ENCODE measurements at places on chromosomes 5 and 9.

- DNase-seq, result no peak
Measured at GRCh38 chr9:101792475-101792874, 54.0 kb upstream of the GRIN3A start.

DNA sequence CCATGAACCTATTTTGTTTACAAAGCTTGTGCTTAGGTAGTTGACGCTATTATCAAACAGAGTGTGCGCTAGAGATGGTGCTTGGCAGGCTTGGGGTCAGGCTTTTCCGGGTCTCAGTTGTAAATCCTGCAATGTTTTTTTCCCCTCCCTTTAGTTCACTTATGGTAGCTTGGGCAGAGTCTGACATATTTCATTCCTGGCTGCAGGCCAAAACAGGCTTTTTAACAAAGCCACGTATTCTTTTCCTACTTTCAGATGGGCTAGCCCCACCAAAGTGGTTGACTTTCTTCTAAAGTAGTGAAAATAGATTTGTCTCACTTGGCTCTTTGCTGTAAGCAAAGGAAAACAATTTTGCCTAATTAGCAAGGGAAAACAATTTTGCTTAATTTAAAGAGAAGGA lies 58.0 kb upstream of the FBN2 start:
- no peak for DNase-seq

- no peak for DNase-seq
Measured at GRCh38 chr5:10735569-10736276, 25.3 kb downstream of the DAP start.

GRCh38 chr5:180213657-180214207 lies 4.7 kb upstream of the RASGEF1C start:
- no peak for DNase-seq

DNA sequence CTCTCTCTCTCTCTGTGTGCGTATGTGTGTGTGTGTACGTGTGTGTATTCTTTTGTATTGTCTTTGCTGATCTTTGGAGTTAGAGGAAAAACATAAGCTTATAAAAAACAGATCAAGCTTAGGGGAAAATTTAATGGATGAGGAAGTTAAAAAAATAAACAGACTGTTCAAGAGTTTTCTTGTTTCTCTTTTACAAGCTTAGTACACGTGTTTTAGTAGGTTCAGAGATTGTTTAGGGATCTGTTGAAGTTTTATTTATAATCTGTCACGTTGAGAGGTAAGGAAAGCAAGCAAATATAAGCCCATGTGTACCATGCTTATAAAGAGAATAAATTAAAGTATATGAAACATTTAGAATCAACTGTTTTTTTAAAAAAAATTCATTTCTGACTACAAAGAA lies 1470.3 kb upstream of the NUDT12 start:
- no peak for DNase-seq

DNA sequence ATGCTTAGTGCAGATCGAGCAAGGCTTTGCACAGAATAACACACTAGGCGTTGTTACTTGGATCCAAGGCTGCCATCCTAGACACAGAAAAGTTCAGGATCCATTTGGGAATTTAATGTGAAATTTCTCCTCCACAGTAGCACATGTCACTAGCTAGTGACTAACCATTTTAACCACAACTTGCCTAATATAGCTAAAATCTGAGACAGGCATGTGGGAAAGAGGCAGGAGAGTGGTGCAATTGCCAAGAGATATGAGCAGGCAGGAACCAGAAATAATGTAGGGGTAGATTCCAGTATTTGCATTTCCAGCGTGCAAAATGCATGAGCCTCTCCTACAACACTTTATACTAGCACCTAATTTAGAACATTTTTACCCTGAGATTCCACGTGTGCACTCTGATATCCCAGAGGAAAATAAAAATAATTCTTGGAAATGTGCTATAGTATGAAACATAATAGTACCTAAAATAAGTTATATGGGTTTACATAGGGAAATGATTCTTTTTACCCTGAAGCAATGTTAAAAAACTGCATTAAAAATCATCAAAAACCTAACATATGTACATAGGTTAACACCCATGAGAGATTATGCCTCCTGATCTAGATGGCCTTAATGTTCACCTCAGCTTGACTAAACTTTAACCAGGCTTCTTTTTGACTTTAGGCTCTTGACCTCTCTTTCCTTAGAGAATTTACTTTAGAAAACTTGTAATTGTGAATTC lies 1230.6 kb upstream of the NUDT12 start:
- no peak for DNase-seq

DNA sequence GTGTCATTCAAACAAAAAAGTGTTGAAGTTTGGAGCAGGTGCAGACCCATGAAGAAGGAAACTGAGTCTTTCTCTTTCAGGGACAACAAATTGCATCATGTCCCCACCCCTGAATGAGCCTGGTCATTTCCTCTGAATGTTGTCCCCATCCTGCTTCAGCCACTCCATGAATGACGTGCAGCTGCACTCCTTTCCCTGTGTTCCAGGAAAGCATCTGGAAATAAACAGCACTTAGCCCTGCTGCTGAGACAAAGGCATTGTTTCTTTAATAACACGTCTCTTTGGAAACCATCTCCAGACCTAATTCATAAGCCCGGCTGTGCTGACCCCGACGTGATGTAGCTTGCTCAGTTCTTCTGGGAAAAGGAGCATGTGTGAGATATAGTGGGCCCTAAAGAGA lies 682.3 kb downstream of the BRINP1 start:
- DNase-seq, result no peak

DNA sequence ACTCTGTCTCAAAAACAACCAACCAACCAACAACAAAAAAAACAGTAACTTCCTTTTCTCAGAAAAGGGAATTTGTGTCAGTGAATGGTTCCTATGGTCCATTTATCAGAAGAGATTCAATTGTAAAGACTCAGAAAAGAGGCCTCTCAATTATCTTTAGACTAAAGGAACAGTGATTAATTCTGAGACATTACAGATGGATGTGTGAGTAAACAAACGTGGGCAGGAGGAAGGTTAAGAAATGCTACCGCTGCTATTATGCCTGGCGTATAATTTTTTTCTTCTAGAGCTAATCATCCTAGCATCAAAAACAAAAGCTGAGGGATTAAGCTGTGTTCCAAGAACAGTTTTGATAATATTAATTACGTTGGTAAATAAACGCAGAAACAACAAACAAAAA lies 52.9 kb upstream of the JMY start:
- DNase-seq, result no peak

- DNase-seq, result no peak
Measured at GRCh38 chr5:43363445-43364152, 48.6 kb downstream of the CCL28 start.

- DNase-seq, result no peak
Measured at GRCh38 chr9:94983552-94983951, 257.1 kb downstream of the AOPEP start.

GRCh38 chr5:41748631-41749030 lies 121.6 kb downstream of the OXCT1 start:
- no peak for DNase-seq

DNA sequence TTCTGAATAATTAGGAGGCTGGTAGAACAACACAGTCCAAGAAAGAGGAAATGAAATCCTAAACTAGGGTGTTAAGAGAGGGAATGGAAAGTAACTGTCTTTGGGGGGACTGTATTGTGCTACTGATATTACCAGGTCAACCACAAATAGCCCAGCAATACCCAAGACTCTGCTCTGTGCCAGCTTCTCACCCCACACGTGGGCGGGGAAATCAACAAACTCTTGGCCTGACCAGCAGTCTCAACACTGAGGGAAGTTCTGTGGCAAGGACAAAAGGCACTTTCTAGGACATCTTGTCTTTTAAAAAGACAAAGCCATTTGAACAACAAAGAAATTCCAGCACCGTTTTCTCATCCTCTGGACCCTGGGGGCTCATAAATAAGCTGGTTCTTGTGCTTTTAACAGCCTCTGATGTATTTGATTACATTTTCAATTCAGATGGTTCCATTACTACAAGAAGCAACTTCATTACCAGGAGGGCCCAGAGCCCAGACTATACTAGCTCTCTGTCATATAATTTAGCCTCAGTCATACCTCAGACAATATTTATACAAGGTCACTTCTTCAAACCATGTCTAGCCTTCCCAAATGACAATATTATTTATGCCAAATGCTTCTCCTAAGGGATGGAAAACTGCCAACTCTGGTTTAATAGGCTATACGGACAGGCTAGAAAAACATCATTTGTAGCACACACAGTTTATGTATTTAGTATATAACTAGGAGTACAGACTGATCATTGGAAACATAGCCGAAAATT lies 297.8 kb downstream of the CWC27 start:
- no peak for DNase-seq

- DNase-seq, result peak; percentile 14
Measured at GRCh38 chr5:180120237-180121101, 48.9 kb upstream of the RNF130 start.

- DNase-seq, result no peak
Measured at GRCh38 chr5:10151656-10152055, 98.0 kb downstream of the ATPSCKMT start.

DNA sequence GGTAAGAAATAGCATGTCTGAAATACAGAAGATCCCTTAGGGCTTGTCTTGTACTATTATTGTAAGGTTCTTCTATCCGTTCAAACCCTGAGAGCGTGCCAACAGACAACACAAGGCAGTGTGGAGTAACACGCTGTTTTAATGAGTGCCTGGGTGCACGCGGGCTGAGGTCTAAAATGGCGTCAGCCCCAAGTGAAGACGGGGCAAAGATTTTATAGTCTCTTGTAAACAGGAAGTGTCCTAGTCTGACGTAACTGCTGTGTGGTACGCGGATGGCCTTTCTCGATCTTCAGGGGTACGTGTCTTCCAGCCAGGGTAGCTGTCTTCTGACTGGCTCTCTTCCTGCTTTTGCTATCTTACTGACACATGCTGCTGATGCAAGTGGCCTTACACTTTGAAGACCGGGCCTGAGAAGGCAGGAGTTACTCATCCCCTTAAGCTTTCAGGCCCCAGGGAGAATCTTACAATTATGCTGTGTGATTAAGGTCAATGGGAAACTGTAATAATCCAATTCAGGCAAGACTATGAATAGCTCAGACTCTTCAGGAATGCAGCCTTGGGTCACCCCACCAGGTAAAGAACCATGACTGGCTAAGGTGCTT lies 1812.0 kb upstream of the CDH9 start:
- no peak for DNase-seq

GRCh38 chr9:17623965-17624364 lies 45.1 kb downstream of the SH3GL2 start:
- DNase-seq, result no peak

DNA sequence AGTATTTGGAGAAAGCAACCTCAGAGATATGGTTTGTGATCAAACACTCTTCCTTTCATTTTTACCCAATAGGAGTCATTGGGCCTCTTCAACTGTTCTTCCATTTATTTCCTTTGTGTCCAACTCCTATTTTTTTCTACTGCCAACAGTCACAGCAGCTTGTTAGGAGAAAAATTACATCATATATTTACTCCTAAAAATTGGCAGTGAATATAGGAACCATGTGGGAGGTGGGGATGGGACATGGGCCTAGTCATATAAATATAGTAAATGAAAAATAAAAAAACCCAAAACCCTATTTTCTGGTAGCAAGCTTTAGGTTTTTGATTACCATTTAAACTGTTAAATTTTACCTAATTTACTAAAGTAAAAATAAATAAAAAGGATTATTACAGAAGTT lies 134.9 kb upstream of the MPDZ start:
- no peak for DNase-seq

- no peak for DNase-seq
Measured at GRCh38 chr5:4018007-4018406, 422.4 kb downstream of the IRX1 start.

DNA sequence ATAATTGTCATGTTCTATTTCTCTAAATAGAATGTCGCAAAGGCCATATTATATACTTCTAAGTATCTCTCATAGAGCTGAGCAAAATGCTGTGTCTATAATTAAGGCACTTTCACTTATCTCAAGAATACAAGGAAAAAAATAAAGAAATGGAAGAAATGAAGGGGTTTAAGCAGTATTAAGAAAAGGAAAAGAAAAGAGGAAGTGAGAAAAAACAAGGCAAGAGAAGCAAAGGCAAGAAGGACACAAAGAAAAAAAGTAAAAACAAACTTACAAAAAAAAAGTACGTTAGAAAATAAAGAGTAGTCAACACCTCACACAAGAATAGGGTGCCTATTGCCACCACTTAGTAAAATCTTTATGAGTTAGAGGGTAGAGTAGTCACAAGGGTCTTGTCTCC lies 506.2 kb downstream of the GABRG2 start:
- DNase-seq, result no peak

DNA sequence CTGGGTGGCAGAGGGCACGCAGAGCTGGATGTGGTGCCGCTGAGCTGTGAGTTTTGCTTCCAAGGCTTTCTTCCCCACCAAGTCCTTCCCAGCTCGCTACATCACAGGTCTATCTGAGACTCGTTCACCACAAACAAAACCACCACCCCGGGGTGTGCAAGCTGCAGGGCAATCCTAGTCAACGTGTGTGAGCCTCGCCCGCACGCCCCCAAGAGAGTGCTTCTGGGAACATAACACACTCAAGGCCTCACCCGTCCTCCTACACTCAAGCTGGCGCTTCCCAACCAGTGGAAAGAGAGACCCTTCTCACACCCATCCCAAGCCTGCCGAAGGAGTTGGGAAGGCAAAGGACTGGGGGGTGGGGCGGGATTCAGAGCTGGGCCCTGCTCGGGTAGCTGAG lies 10.6 kb downstream of the SNAPC4 start:
- no peak for DNase-seq

- no peak for DNase-seq
Measured at GRCh38 chr5:33576726-33577590, 136.2 kb downstream of the TARS1 start.

GRCh38 chr5:133354323-133355185 lies 257.8 kb downstream of the FSTL4 start:
- no peak for DNase-seq

- no peak for DNase-seq
Measured at GRCh38 chr9:73133921-73134407, 17.7 kb upstream of the ANXA1 start.

- no peak for DNase-seq
Measured at GRCh38 chr5:61304590-61305381, 27.3 kb upstream of the ZSWIM6 start.

DNA sequence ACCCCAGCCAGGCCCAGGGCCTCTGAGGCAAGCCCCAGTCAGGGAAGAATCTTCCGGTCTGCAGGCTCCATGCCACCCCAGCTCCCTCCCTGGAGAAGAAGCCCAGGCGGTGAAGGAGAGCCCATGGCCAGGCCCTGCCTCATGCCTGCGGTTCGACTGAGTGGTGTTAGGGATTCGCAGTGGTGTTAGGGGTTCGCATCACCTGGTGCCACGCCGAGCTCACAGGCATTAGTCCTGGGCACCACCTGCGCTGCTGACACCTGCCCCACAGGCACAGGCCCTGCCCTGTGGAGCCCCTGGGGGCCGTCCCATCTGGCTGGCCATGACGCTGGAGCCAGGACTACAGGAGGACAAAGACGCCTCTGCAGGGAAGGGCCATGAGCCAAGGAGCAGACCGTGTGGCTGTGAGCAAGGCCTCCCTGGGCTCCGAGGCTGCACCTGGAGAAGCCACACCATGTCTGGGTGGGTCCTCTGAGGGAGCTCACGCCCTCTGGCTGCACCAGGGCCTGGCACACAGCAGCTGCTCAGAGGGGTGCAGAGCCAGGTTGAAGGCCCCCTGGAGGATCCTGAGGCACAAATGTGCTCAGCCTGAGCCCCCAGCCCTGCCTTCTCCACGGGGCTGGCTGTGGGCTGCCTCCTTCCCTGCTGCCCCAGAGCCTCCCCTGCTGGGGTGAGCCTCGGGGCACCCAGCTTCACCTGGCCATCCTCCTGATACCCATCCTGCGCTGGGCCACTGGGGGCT lies 27.6 kb upstream of the RNF130 start:
- DNase-seq, result no peak

All from activated naive CD4-positive, alpha-beta T cell treated with anti-CD3 and anti-CD28 coated beads, Interleukin-2, amount 10 ng/mL, durations not matched to agents 7 days and 5 days (primary cell).